ENCODE measurements at places on chromosomes 11 and 22. TPM values are rescaled to one million over a fixed set of nuclear protein-coding genes. Genes with fewer than 3 reads are reported as not detected.
A peak's percentile ranks its signal among the peaks of the same experiment; 100 is the strongest.

GRCh38 chr11:98155696-98156095 is 865.1 kb upstream of the CNTN5 start:
- no peak for DNase-seq

DNA sequence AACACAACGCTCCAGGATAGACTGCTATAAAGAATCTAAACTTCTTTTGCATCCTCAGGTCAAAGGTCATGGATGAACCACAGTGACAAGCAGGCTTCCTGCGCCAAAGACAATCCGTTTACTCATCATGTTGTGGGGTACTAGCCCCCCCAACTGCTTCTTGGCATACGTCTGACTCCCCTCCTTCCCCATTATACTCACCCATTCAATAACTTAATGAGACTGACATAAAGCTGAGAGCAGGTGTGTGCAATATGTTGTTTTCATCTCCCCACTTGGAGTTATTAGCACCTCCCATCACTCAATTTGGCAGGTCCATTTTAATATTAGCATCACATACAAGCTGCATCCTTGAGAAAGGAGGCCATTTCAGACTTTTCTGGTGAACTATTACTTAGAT is 157.1 kb downstream of the CADM1 start:
- no peak for DNase-seq

DNA sequence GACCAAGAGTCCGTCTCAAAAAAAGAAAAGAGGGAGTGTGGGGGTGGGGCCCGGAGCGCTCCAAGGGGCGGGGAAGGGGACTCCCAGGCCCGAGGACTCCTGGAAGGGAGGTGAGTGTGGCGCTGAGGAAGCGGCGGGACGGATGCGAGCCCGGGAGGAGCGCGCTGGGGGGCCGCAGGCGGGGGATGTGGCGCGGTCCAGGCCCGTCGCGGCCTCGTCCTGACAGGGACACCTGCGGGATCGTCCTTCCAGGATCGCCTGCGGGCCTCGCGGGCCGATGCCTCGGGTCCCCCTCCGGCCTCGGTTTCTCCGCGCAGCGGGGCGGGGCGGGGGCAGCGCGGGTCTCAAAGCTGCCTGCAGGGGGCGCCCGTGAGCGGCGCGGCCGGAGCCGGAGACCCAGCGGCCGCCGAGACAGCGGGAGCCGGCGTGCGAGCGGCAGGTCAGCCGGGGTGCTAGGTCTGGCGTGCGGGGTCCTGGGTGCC is 3.8 kb upstream of the ADORA2A start:
- peak; percentile 86 for DNase-seq

- no peak for DNase-seq
These were observed 108.2 kb downstream of the PAX6 start for GRCh38 chr11:31702966-31703365.

GRCh38 chr22:41563051-41563711 is 2.4 kb downstream of the CSDC2 start:
- no peak for DNase-seq

- no peak for DNase-seq
These were observed 6.0 kb downstream of the TRAPPC4 start for GRCh38 chr11:119024430-119025098.

GRCh38 chr11:12735262-12735661 is 61.0 kb downstream of the TEAD1 start:
- DNase-seq: no peak

- no peak for DNase-seq
These were observed 155.5 kb downstream of the SPON1 start for GRCh38 chr11:14118072-14118471.

DNA sequence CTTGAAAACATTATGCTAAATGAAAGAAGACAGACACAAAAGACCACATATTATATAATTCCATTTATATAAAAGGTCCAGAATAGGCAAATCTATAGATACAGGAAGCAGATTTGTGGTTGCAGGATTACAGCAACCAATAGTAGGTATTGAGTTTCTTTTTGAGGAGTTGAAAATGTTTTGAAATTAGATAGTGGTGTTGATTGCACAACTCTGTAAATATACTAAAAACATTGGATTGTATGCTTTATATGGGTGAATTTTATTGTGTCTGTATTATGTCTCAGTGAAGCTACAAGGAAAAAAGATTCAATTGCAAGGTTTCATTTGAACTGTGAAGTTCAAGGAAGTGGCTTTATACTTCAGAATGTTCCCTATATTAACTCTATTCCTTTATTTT is 3.0 kb upstream of the RRAS2 start:
- no peak for DNase-seq

The ADM2 gene
- 2.6 TPM for total RNA-seq

The OR52I1 gene
- total RNA-seq: not detected

The CLDN25 gene
- total RNA-seq: not detected

The ZPR1 gene
- total RNA-seq: 43.1 TPM

The PAX6 gene
- total RNA-seq: not detected

The KRTAP5-7 gene
- total RNA-seq: 0.46 TPM

The EFCAB6 gene
- 3.6 TPM for total RNA-seq

The CREB3L1 gene
- total RNA-seq: 47.4 TPM

The CSRP3 gene
- not detected for total RNA-seq

Measured in upper lobe of right lung (tissue), 1 donor.